Fibroblast of gingiva (primary cell): ENCODE measurements at places on chromosomes 1 and 21.

GRCh38 chr1:70887936-70888335 is 159.7 kb downstream of the PTGER3 start:
- no peak for DNase-seq

GRCh38 chr1:30525971-30526651 is 197.3 kb downstream of the MATN1 start:
- DNase-seq, result peak; percentile 73

DNA sequence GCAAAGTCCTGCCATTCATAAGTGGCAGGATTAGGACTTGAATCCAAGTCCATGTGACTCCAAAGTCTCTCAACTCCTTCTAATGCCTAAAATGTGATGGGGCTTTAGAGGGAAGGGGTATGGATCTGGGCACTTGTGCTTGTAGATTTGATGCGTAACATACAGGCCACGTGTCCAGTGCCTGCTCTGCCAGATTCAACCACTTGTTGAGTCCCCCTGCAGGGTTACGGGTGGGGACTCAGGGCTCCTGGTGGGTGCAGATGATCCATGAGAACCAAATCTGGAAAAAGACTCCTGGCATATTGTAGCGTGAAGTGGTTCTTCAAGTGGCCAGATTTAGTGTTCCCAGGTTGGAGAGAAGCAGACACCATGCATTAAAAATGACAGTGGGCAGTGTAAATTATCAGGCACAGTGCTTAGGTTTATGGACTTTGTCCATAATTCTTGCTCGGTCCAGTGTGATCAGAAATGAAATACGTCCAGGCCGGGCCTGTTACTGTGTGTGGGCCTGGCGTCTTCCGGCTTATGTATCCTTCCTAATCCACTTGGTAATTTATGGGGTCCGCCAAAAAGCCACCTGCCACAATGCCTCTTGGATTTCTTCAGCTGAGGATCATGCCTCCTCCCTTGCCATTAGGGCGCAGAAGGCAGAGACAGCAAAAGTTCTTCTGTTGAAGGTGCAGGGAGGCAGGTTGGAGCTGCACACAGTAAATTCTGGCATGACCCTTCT is 51.2 kb upstream of the LRP8 start:
- DNase-seq, result no peak

DNA sequence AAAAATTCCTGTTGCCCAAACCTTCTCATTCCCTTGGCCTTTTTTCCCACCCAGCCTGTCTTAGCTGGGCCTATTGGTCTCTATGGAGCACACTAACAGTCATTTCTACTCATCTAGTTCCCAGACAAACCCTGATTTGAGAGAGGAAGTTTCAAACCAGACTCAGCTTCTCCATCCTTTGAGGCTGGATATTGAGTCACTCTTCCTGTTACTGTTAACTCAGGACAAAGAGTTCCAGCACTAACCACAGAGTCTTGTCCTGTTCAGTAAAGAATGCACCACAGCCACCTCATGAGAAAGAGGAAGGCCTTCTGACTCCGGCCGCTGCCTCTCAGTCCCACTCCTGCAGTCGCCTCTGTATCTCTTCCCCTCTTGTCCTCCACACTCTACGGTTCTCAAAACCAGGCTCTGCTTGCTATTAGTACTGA is 137.8 kb downstream of the PTPRC start:
- DNase-seq, result peak; percentile 76

GRCh38 chr1:152725261-152725660 is 17.3 kb downstream of the LCE4A start:
- DNase-seq, result no peak

DNA sequence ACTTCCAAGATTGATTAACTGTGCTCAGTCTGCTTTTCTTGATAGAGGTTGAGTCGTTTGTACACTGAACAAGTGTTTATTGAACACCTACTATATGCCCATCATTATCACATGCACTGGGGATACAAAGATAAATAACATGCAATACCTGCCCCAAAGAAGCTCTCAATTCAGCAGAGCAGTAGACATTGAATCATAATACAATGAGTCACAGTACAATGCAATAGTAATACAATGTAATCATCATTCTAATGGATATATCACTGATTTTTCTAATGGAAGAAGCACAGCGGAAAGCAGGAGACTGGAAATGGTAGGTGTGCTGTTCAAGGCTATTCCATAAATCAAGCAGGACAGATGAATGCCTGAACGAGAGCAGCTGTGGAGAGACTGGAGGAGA is 3.7 kb upstream of the SEC16B start:
- no peak for DNase-seq

- peak; percentile 98 for DNase-seq
These were observed 43.0 kb downstream of the SLC9A1 start for GRCh38 chr1:27111626-27112573.

GRCh38 chr21:31577271-31577670 is 82.2 kb upstream of the SOD1 start:
- DNase-seq, result no peak

- DNase-seq, result no peak
These were observed 1099.5 kb downstream of the PLA2G4A start for GRCh38 chr1:187928288-187928687.
